Activated CD4-positive, alpha-beta T cell treated with anti-CD3 and anti-CD28 coated beads for 24 hours (primary cell): ENCODE measurements at places on chromosomes 3 and 15.

- DNase-seq: no peak
Measured at GRCh38 chr15:59953392-59953883, 50.7 kb upstream of the FOXB1 start.

GRCh38 chr3:181913254-181913653 lies 201.5 kb downstream of the SOX2 start:
- DNase-seq: no peak

GRCh38 chr15:51926809-51927208 lies 44.8 kb downstream of the LEO1 start:
- DNase-seq: no peak

DNA sequence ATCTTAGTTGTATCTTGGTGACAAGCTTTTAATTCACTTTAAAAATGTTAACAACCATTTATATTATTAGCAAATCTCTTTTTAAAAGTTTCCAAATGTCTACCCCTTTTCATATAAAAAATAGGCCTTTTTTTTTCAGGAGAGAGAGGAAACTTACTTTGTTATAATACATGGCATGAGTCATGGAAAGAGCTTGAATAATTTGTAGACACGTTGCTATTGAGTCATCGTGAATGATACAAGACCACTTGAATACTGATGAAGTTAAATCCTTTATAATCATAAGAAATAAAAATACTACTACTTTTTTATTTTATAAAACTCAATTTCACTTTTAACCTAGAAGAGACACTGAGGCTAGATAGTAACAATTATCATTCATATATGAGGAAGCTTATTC lies 70.3 kb upstream of the BBX start:
- no peak for DNase-seq

GRCh38 chr3:50592568-50592967 lies 19.0 kb downstream of the CISH start:
- DNase-seq: no peak

DNA sequence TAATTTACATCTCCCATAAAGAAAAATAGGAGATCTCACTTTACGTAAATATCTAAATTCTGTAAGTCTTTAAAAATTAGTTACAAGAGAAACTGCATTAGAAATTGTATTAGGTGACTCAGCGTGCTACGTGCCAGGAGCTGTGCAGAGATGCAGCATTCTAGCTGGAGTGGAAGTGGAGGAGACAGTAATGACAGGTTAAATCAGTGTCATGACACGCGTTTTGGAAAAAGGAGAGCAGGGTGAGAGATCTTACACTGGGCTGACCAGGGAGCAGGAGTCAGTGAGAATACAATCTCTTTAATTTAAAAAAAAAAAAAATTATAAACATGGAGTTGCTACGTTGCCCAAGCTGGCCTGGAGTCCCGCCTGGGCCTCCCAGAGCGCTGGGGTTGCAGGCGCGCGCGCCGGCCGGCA lies 635 bp downstream of the TUBGCP5 start:
- DNase-seq: no peak

GRCh38 chr3:154062513-154062912 lies 58.7 kb upstream of the ARHGEF26 start:
- no peak for DNase-seq

DNA sequence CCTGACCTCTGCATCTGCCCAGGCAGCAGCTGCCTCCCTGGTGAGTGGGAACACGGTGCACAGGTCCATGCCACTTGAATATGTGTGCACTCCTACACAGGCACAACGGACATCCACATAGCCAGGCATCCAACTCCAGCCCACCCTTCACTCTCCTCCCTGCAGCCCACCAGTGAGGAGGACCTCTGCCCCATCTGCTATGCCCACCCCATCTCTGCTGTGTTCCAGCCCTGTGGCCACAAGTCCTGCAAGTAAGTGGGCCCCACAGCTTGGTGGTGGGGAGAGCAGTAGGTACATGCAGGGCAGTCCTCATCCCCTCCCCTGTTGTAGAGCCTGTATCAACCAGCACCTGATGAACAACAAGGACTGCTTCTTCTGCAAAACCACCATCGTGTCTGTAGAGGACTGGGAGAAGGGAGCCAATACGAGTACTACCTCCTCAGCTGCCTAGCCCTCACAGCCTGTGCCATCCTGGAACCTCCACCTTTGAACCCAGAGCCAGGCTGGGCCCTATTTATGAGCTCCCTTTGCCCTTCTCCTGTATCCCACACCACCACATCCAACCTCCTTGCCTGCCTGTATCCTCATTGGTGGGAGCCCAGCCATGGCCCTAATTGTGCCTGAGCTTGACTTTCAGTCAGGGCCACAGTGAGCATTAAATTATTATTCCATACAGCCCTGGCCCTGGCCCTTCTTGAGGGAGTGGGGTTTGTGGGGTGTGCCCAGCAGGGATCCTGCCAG lies 1.5 kb upstream of the AMIGO3 start:
- DNase-seq: no peak

GRCh38 chr3:117837391-117837790 lies 1127.8 kb downstream of the TUSC7 start:
- DNase-seq: no peak

GRCh38 chr3:6182476-6182875 lies 678.4 kb upstream of the GRM7 start:
- no peak for DNase-seq

DNA sequence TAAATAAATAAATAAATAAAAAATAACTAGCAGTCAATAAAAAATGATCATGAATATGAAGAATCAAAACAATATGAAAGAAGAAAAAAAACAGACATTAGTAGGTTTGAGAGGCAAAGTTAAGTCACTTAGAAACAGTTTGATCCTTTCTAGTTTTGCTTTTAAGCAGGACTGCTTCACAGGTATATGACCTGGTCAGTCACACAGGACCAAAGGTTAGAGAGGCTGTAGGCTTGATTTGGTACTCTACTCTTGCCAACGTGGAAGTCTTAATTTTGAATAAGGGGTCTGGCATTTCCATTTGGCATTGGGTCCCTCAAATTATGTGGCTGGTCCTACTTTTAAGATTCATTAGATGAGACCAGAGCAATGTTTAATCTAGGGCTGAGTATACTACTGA lies 441.7 kb upstream of the NECTIN3 start:
- DNase-seq: no peak

GRCh38 chr15:39704689-39705088 lies 78.0 kb downstream of the FSIP1 start:
- no peak for DNase-seq

GRCh38 chr3:101819649-101820206 lies 29.6 kb upstream of the NFKBIZ start:
- DNase-seq: no peak
